ENCODE measurements at places on chromosomes 12 and 14.

GRCh38 chr12:53044052-53044581 lies 5.7 kb upstream of the TNS2 start:
- DNase-seq: no peak

DNA sequence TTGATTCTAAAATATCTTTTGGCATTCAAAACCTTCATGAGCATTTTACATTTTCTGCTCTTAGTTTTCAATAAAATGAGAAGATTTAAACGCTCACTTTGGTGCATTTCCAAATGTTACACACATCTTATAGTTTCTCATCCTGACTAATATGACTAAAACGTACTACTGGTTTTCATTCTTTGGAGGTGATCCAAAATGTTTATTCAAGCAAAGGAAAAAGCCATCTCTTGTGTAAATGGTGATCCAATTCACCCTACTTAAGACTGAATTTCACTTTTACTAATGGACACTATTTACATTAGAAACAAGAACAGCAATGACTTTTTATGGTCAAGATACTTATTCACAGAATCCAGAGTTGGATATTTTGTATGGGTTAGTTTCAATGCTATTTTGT lies 86.6 kb downstream of the KITLG start:
- DNase-seq: peak; percentile 87

- no peak for DNase-seq
Observed at GRCh38 chr14:103519043-103519836, 3.4 kb downstream of the CKB start.

DNA sequence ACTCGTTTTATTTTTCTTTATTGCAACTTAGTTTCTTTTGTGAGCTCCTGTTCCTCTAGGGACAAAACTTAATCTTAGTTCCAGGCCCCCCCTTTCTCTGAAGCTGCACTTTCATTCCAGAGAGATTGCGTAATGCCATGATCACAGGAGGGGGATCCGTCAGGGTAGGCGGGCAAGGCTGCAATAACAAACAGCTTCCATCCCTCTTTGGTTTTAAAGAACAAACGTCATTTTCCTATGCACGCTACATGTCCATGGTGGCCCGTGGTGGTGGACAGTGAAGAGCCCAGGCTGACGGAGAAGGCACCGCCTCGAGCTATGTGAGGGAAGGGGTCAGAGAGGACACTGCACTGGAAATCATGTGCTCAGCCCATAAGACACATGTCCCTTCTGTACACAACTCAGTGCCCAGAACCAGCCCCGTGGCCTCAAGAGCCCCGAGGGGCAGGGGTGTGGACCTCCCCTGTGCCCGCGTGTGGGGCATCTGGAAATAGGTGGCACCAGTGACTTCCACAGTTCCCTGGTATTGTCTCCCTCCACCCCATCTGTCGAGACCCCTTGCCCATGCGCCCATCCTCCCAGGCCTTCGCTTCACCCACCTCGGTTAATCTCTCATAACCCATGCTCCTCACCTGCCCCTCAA lies 161.4 kb downstream of the ADGRD1 start:
- DNase-seq: peak; percentile 34

DNA sequence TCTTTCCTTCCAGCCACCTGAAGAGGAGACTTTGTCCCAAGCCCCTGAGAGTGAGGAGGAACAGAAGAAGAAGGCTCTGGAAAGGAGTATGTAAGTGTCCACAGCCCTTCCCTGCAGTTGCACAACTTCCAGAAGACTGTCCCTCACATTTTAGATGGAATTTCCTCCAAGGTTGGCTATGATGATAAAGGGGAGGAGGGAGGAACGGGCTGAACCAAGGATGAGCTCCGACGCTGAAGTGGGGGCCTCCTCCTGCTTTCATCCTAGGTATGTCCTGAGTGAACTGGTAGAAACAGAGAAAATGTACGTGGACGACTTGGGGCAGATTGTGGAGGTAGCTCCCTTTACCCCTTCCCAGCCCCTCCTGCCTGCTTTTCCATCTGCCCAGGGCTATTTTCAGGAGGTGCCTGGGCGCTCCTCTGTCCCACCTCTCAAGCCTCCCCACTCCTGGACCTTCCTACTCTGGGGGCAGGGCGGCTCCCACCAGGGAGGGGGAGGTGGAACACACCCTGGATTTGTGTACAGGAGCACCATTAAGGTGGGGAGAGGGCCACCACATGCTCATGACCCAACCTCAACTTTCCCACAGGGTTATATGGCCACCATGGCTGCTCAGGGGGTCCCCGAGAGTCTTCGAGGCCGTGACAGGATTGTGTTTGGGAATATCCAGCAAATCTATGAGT lies 2.3 kb downstream of the ARHGEF25 start:
- DNase-seq: no peak

DNA sequence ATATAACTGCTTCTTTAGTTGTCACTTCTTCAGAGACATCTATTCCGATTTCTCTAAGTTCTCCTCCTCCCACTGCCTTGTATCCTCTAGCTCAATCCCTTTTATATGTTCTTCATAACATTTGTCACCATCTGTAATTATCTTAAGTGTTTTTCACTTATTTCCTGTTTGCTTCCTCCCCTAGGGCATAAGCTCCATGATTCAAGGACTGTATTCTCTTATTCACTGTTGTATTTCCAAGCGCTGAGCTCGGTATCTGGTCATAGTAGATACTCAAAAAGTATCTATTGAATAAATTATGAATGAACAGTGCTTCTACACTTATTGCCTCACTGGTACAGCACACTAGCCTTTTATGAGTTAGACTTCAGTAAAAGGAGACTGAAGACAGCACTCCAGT lies 109.0 kb upstream of the TMPO start:
- no peak for DNase-seq

DNA sequence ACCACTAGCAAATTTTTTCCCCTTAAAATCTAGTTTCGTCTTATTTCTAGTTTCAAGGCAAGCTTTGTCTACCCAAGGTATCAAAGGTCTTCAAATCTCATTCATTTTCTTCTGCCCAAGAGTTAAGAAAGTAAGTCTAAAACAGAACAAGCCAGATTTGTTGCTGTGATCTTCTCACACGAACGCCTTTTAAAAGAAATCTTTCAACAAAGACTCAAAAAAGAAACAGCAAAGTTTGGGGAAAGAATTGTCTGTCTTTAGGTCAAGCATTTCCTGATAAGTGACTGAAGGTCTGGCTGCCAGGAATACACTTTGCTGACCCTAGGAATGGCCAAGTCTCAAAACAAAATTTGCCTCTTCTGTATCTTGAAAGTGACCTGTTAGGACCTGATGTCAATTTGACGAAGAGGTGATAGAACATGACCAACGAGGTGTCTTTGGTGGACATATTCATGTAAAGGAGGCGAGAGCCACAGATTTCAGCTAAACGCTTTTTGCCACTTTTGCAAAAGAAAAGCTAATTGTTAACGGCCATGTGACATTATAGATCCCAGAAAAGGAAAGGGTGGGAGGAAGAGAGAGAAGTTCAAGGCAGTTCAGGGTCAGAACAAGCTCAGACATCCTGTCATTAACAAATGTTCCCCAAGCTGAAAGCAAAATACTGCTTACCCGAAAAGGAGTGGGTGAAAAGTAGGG lies 1.7 kb downstream of the CDK17 start:
- no peak for DNase-seq

DNA sequence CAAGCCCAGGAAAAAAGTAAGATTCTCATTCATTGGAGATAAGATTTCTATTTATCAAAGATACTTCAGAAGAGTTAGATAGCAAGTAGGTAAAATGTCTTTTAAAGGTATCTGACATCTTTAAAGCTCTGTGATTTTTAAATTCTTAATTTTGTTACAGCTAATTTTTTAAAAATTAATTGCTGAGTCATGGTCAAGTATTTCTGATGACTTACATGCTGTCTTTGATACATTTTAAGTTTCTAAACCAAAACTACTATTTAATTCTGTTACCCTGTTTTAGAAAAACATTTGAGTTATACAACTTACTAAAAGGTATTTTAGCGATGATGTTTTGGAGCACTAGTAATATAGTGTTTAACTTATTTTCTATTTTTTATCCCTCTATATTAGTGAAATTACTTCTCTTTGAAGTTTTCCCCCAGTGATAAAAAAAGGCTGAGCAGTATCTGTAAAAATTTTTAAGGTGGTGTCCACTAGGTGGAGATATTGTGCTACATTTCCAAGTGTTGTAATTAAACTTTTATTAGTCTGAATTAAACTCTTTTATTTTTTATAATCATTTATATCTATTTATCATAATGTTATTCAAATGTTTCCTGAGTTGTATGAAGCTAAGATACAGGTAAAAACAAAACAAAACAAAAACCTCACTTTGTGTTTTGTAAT lies 11.5 kb downstream of the ALG10 start:
- DNase-seq: no peak

DNA sequence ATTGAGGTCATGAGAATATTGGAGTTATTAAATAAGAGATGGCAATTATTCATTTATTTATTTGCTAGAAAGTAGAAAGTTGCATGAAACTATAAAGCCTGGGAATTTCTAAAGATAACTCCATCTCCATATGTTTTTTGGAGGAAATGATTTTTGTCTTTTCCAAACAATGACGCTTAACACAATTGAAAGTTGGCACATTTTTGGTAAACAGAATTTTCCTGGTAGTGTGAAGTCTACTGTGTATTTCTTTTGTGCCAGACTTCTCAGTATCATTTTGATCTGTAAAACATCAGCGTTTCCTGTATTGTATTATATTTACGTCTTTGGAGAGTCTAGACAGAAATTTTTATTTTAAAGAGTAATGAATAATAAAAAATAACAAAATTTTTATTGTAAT lies 33.7 kb upstream of the PTPRB start:
- no peak for DNase-seq

GRCh38 chr14:96170961-96171592 lies 33.6 kb upstream of the BDKRB2 start:
- no peak for DNase-seq

DNA sequence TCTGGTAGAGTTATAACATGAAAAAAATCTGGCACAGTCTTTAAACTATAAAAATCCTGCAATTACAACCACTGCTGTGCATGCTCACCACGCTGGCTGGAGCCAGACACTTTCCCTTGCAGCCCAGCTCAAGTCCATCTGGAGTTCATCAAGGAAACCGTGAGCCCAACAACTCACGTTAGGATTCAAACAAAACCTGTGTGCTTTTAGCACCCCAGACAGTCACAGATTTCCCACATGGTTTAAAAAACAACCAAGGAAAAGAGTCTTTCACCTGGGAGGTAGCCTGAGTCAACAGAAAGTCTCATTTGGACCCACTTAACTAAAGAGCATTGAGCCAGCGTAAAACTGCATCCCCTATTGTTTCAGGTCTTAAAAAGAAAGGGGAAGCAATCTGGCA lies 4.7 kb downstream of the LRIG3 start:
- peak; percentile 82 for DNase-seq

DNA sequence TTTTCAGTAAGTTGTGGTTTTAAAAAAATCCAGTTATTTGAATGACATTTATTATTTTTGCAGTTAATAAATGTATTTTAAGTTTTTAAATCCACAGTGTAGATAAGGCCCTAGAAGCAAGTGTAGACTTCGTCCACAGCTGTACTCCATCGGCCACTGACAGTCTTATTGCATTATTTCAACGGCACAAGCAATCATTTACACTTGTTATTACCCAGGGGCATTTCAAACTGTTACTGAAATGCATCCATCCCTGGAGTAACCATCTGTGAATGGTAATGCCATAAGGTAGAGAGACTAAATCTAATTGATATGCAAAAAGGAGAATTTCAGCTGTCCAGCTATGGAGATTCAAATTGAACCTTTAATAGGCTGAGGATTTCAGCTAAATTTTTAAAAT lies 48.4 kb downstream of the BICD1 start:
- no peak for DNase-seq

GRCh38 chr12:121296618-121297434 lies at the start of gene CAMKK2:
Gene CAMKK2, minus strand, starts transcription at chr12:121296709. Its CDS starts 22,183 bp downstream, at chr12:121274526.
- DNase-seq: peak; percentile 62

DNA sequence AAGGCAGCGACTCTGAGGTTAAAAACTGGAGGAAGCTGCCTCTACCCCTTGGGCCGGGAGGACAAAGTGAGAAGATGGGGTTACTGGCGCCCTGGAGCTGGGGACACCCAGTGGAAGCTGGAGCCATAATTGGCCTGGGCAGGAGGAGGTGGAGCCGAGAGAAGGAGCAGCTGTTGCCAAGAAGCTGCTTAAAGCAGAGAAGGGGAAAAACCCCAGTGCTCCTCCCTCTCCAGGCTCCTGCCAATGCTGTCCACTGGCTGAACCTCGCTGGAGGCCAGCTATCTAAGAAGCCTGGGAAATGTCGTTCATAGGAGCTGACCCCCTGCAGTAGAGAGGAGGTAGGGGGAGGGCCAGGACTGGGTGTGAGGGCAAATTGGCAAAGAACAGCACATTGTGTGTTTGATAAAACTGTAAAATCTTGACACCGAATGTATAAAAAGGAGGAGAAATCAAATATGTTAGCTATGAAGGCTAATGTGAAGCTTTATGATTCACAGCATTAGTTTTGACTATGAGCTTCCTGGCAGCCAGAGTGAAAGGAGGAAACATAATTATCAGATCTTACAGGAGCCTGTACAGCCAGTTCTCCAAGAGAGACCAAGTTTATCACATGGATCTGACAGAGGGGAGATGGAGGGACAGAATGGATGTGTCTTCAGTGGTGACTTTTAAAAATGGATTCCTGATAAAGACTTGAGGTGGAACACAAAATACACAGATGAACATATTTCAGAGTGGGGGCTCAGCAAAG lies 9.5 kb downstream of the HHIPL1 start:
- DNase-seq: peak; percentile 9

DNA sequence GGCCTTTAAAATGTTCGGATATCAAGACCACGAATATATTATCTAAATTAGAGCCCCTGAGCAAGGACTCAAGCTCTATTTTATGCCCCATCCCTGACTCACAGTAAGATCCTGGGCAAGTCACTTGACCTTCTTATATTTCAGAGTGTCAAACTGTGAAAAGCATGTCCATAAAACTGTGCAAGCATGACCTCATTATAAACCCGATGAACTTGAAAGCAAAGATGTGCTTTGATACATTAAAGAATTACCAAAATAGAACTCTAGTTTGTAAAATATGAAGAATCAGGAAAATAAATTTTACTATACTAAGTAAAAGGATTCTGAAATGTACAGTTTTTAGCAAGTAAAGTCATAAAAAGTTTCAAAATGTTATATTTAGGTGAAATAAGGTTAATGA lies 2.9 kb upstream of the CALM1 start:
- DNase-seq: no peak

DNA sequence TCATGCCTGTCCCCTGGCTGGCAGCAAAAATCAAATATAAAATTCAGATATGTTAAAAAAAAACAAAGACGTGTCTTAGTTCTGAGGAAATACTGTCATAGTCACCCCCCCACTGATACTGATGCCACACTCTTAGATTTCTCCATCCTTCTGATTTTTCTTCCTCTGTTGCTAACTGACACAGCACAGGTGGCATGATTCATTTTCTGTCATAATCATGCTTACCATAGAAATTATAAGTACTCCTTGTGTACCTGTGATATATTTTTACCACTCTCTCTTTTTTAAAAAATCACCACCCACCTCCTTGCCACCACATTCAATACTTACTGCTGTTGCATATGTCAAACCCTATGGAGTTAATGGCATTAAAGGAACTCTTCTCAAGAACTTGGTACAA lies 209.2 kb downstream of the PPM1H start:
- DNase-seq: no peak

DNA sequence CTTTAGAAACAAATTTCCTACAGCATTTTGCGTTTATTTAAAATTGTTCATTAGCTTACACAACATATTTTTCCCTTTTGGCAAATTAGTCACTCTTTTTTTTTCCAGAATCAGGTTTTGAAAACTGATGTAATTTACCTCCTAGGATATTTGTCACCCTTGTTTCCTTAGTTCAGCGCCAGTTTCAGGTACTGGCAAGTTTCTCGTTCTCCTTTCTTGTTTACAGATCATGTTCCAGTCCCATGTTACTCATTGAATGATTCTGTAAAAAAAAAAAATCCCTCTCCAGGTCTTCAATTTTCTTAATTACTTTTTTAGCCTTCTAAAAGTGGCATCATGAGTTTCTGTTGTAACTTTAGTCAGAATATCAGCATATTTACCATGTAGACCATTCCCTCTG lies 2.7 kb downstream of the PPP4R4 start:
- DNase-seq: no peak

Measured in fibroblast of skin of left quadriceps (primary cell).